ENCODE measurements at places on chromosomes 1 and 21.
A peak's percentile ranks its signal among the peaks of the same experiment; 100 is the strongest.

GRCh38 chr1:246760422-246761347, 36.5 kb downstream of the SCCPDH start:
- no peak for DNase-seq

DNA sequence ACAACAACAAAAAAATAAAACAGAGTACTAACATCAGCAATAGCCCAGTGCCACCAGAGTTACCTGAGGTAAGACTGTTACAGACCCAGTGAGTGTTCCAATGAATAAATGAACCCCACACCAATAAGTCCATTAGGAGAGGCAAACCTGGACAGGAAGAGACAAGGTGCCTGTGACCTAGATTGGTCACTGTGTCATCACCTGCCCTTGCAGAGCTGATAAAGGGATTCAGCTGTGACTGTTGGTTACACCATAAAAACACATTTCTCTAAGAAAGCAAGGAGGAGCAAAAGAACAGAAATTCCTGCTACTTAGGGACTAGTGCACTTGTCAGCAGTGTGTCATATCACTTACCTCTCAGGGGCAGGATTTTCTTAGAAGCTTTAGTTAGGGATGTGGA, 37.5 kb downstream of the CD2 start:
- no peak for DNase-seq

- DNase-seq = peak; percentile 96
These were observed at the start of gene BTBD19 for GRCh38 chr1:44808063-44808937. Gene BTBD19 (plus strand): TSS chr1:44808523. CDS start chr1:44808821, 298 bp downstream.

DNA sequence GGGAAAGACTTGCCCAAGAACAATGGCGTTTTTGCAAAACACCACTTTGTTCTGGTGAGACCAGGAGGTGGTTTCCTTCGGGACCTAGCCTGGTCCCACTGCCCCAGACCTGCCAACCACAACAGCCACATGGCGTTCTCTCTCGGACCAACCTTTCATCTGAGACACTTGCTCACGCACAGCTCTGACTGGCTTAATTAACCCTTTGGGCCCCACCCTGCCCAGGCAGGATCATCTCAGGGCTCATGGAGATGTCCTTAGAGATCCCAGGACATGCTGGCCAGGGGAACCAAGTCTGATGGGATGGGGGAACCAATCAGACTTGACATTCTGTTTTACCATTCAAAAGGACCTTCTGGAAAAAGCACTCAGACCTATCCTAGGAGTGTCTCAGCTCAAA, 97.8 kb upstream of the SLC2A1 start:
- DNase-seq = no peak

DNA sequence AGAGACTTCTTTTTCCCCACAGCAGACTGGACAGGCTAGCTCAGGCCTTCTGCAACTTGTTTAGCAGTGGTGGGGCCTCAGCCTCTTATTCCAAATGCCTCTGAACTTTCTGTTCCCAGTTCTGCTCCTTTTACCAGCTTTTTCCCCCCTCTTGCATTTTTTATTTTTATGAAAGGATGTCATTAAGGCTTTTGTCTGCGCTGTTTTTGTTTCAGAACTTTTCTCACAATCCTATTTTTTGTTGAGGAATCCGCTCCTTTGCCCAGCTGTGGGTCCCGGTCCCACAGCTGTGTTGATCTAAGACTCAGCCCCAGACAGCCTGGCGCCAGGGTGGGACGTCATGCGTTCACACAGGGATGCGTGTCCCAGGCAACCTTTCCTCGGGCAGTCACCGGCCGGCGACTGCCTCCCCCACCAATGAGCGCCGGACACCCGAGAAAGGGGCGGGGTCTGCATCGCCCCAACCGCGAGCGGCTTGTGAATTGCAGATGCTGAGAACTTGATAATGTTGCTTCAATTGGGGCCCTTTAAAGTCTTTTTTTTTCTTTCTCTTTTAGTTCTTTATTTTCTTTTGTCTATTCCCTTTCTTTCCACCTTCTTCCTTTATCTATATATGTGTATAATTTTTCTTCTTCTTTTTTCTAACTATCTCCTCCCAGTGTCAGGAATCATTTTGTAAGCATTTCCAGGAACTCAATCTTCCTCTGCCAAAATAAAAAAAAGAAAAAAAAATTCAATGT, 3.0 kb upstream of the ID3 start:
- peak; percentile 99 for DNase-seq

GRCh38 chr21:39968010-39968409, 100.8 kb downstream of the PCP4 start:
- DNase-seq = no peak

GRCh38 chr21:45630066-45630694, 13.3 kb upstream of the PCBP3 start:
- no peak for DNase-seq

GRCh38 chr1:31583995-31584868, 7.9 kb downstream of the TINAGL1 start:
- peak; percentile 79 for DNase-seq

- DNase-seq = no peak
These were observed 186.1 kb downstream of the GIPC2 start for GRCh38 chr1:78231894-78232293.

- no peak for DNase-seq
These were observed 547 bp upstream of the CHIA start for GRCh38 chr1:111290104-111290503.

DNA sequence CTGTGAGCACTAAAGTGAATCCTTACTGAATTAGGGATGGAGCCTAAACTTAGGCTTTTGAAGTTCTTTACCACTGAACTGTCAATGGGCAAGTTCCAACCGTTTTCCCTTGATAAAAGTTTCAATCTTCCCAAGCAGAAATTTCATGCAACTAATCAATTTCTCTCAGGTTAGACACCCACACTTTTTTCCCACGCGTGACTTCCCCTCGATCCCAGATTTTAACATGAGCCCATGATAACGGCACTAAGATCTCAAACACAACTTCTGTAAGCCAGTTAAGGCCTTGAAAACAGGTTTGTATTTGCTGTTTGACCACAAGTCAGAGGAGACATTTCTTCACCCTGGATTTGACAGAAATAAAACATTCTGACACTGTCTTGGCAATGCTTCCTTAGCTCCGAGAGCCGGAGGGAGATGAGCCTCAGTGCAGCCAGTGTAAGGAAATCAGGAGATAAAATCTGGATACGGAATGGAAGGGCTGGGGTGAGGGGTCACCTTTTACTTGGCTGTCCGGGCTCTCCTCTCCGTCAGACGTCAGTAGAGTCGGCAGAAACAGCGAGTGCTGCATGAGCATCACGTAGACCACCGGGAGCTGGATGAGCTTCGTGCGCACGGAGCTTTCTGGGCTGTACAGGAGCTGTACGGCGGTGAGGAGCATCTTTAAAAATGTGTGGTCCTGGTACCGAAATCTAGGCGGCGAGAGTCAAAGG, 39.7 kb downstream of the MRAP start:
- DNase-seq = no peak

- no peak for DNase-seq
These were observed 9.9 kb downstream of the CD58 start for GRCh38 chr1:116560704-116561490.

DNA sequence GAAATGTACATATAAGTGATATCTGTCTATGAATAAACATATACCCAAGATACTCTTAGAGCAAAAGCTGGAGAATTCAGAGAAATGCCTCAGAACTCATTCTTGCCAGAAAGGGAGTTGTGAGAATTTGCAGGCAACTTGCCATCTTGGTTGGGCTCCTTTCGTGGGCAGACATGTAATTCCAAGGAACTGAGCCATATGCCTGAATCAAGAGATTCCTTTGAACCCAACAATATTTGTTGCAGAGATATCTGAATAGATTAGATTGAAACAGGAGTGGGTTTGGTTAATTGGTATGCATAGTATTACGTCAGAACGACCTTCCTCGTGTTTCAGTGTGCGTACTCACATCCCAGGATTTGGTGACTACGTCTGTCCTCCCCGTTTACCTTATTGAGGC, 67.0 kb downstream of the TGFB2 start:
- DNase-seq = no peak

- no peak for DNase-seq
These were observed 59.5 kb downstream of the CD46 start for GRCh38 chr1:207811319-207811718.

DNA sequence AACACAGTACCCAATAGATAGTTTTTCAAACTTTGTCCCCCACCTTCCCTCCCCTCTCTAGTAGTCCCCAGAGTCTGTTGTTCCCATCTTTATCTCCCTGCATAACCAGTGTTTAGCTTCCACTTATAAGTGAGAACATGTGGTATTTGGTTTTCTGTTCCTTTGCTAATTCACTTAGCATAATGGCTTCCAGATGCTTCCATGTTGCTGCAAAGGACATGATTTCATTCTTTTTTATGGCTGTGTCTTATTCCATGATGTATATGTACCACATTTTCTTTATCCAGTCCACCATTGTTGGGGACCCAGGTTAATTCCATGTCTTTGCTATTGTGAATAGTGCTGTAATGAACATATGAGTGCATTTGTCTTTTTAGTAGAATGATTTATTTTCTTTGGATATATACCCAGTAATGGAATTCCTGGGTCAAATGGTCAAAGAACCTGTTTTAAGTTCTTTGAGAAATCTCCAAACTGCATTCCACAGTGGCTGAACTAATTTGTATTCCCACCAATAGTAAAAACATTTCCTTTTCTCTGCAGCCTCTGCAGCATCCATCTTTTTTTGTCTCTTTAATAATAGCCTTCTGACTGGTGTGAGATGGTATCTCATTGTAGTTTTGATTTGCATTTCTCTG, 126.0 kb downstream of the AK5 start:
- peak; percentile 69 for DNase-seq

DNA sequence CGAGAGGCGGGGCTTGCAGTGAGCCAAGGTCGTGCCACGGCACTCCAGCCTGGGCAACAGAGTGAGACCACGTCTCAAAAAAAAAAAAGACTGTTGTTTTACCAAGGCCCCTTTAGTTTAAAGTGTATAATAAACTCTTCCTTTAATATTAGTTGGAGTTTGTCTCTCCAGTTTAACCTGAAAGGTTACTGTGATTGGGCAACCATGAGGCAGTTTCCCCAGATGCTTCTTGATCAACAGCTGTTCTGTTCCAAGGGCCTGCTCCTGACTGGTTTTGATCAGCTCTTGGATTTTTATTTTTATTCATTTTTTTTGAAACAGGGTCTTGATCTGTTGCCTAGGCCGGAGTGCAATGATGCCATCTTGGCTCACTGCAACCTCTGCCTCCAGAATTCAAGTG, 18.1 kb upstream of the C2CD2 start:
- no peak for DNase-seq

GRCh38 chr1:64060611-64061302, 142.7 kb upstream of the UBE2U start:
- peak; percentile 49 for DNase-seq

- no peak for DNase-seq
These were observed 30.7 kb downstream of the CNIH4 start for GRCh38 chr1:224387302-224387912.
